GM23338 (cell line): ENCODE measurements at places on chromosomes 4 and X. TPM values are rescaled to one million over a fixed set of nuclear protein-coding genes. Genes with fewer than 3 reads are reported as not detected.
A peak's percentile ranks its signal among the peaks of the same experiment; 100 is the strongest.

Gene LDB2
- 80.1 and 89.1 TPM in 2 replicates for total RNA-seq

Gene SMIM10L2A
- 5.0 and 5.6 TPM in 2 replicates for total RNA-seq

Gene SMIM43
- total RNA-seq: 0.56 TPM in 1 of 2 replicates, not detected in the other

Gene HELT
- total RNA-seq: not detected in 2 replicates

Gene BST1
- 1.4 and 1.8 TPM in 2 replicates for total RNA-seq

Gene RAB39B
- total RNA-seq: 11.1 and 11.3 TPM in 2 replicates

Gene SLC25A14
- 8.3 and 12.3 TPM in 2 replicates for total RNA-seq

Gene GPR173
- total RNA-seq: 7.7 TPM in 2 replicates

Gene GALNTL6
- total RNA-seq: 0.38 TPM in 1 of 2 replicates, not detected in the other

Gene CCDC120
- 6.8 and 9.9 TPM in 2 replicates for total RNA-seq

Gene STPG2
- 0.17 TPM in 1 of 2 replicates, not detected in the other for total RNA-seq

Gene HPGDS
- not detected in 2 replicates for total RNA-seq

- no peak overlapping the region for H3K4me3 ChIP-seq
- no peaks in the 10 kb centered on the region for H3K36me3 ChIP-seq
- H3K27ac ChIP-seq: no peak overlapping the region
- no peaks in the 10 kb centered on the region for H3K4me1 ChIP-seq
- DNase-seq: no peak
These were observed 589.2 kb downstream of the SH3BGRL start for GRCh38 chrX:81791086-81791485.

DNA sequence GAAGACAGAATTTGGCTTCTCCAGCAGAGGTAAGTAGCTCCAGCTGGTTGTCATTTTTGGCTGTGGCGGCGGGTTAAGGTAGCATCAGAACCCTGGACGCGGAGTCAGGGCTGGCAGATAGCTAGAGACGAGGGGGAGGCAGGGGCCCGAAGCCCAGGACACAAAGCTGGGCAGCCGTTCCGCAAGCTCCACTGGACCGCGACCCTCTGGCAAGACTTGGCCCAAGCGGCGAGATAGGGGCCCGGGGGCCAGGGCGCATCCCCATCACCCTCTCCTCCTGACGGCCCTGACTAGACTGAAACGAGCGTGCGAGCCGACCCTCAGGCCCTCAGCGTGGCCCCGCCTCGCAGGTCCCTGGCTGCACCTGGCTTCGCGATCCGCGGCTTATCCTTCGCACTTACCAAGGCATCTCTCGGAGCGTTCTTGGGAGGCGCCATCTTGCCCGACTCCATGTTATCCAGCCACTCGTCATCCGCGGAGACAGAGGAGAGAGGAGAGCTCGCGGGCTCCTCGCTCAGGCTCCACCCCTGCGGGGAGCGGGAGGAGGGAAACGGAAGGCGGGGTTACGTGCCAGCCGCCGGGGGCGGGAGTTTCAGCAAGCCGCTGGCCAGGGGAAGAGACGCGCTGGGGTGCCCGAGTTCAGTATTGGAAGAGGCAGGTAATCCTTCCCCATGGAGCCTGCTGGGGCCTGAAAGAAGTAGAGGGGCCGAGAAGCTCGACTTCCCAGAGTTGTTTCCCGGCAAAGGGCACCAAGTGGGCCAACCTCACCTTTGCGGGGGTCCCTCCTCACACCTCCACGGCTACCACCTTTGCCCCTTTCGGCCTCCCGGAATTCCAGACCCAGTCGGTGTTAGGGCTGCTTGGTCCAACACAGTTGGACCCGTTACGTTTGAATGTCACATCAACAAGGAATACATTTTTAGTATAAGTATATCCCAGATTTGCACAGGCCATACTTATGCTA lies at the start of gene TAF9B:
Gene TAF9B, minus strand, starts transcription at position 491 of the 964 bp plus-strand sequence. Its CDS starts 39 bp downstream, at position 452.
- no peaks in the 10 kb centered on the region for H3K4me1 ChIP-seq
- H3K27me3 ChIP-seq: no peaks in the 10 kb centered on the region
- H3K4me3 ChIP-seq: peak within 1 kb of the TSS; percentile 68
- peak; percentile 84 for DNase-seq
- H3K27ac ChIP-seq: no peak within 1 kb of the TSS

DNA sequence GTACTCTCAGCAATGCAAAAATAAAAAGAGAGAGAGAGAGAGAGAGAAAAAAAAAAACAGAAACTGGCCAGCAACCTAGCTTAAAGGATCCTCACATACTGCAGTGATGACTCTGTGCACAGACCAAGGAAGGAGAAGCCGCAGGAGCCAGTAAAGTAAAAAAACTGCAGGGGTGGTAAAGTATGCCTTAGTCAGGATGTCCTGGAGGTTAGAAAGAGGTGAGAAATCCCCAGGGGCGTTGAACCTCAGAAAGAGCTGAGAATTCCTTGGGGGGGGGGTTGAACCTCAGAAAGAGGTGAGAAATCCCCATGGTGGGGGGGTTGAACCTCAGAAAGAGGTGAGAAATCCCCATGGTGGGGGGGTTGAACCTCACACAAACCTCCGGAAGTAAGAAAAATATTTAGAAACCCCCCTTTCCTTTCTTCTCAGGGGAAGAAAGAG lies 48.0 kb downstream of the MAGEA9 start:
- peak; percentile 61 for DNase-seq
- peak overlapping the region; percentile 47 for H3K4me3 ChIP-seq
- H3K36me3 ChIP-seq: no peaks in the 10 kb centered on the region
- no peaks in the 10 kb centered on the region for H3K27me3 ChIP-seq
- peak overlapping the region; percentile 99 for H3K27ac ChIP-seq
- peaks cover 42% of the 10 kb centered on the region for H3K4me1 ChIP-seq

- no peak overlapping the region for H3K27ac ChIP-seq
- H3K27me3 ChIP-seq: no peaks in the 10 kb centered on the region
- no peak for DNase-seq
- H3K4me1 ChIP-seq: no peaks in the 10 kb centered on the region
These were observed 337.3 kb upstream of the DIPK2B start for GRCh38 chrX:45537936-45538335.

GRCh38 chr4:166594326-166594946 lies 639.9 kb downstream of the SPOCK3 start:
- H3K4me3 ChIP-seq: no peak overlapping the region
- H3K27ac ChIP-seq: no peak overlapping the region
- no peaks in the 10 kb centered on the region for H3K4me1 ChIP-seq
- peak; percentile 85 for DNase-seq
- no peaks in the 10 kb centered on the region for H3K36me3 ChIP-seq

GRCh38 chr4:1556541-1557220 lies 127.4 kb downstream of the FAM53A start:
- no peak overlapping the region for H3K27ac ChIP-seq
- H3K4me3 ChIP-seq: no peak overlapping the region
- DNase-seq: peak; percentile 33
- H3K27me3 ChIP-seq: no peaks in the 10 kb centered on the region

- peaks cover 9% of the 10 kb centered on the region; the same call in 1 of the 2 replicates for H3K4me1 ChIP-seq
- H3K36me3 ChIP-seq: no peaks in the 10 kb centered on the region
- no peaks in the 10 kb centered on the region for H3K27me3 ChIP-seq
- peak; percentile 41 for DNase-seq
- no peak overlapping the region for H3K4me3 ChIP-seq
These were observed 26.9 kb upstream of the GJB1 start for GRCh38 chrX:71195964-71196649.

- no peak for DNase-seq
- H3K4me3 ChIP-seq: no peak overlapping the region
- H3K27me3 ChIP-seq: no peaks in the 10 kb centered on the region
- H3K27ac ChIP-seq: no peak overlapping the region
- H3K36me3 ChIP-seq: no peaks in the 10 kb centered on the region
These were observed 32.4 kb downstream of the PRMT9 start for GRCh38 chr4:147651563-147651962.

DNA sequence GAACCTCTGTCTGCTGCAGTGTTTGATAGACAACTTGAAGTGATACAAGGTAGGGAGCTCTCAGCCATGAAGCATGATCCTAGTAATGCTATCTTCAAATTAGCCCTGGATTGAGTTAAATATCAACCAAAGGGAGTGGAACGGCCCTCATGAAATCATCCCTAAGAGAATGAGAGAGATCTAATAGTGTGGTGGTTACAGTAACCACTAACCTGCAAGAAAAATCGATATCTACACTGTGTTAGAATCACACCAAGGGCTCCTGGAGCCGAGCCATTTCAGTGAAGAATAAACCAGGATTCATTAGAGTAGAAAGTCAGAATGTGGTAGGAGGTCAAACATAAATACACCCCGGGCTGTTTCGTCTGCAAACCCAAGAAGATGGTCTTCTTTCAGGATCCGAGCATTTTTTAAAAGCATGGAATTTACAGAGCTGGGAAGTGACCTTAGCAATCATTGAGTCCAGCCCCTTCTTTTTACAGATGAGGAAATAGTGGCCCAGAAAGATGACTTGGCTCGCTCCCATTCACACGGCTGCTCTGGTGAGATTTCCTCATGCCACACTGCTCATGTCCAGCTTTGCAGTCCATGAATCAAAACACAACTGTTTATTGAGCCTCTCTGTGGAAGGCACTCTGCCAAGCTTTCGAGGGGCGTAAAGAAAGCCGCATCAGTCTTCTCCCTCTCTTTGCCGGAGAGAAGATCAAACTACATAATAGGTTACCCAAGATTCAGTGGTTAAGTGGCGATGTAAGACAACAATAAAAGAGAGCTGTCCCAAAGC lies 5.5 kb upstream of the DCTD start:
- no peak overlapping the region for H3K4me3 ChIP-seq
- peaks cover 4% of the 10 kb centered on the region; the same call in 1 of the 2 replicates for H3K27me3 ChIP-seq
- no peak for DNase-seq

GRCh38 chrX:11758400-11759171 lies 549 bp downstream of the MSL3 start:
- H3K4me3 ChIP-seq: peak overlapping the region; percentile 75
- no peak overlapping the region for H3K27ac ChIP-seq
- H3K27me3 ChIP-seq: peaks cover 13% of the 10 kb centered on the region; the same call in 1 of the 2 replicates
- no peaks in the 10 kb centered on the region for H3K36me3 ChIP-seq
- H3K4me1 ChIP-seq: no peaks in the 10 kb centered on the region

GRCh38 chr4:150402871-150403272 lies 179.1 kb upstream of the MAB21L2 start:
- no peak overlapping the region for H3K4me3 ChIP-seq
- DNase-seq: peak; percentile 18
- no peaks in the 10 kb centered on the region for H3K27me3 ChIP-seq
- no peaks in the 10 kb centered on the region for H3K36me3 ChIP-seq
- no peak overlapping the region for H3K27ac ChIP-seq
- H3K4me1 ChIP-seq: no peaks in the 10 kb centered on the region

DNA sequence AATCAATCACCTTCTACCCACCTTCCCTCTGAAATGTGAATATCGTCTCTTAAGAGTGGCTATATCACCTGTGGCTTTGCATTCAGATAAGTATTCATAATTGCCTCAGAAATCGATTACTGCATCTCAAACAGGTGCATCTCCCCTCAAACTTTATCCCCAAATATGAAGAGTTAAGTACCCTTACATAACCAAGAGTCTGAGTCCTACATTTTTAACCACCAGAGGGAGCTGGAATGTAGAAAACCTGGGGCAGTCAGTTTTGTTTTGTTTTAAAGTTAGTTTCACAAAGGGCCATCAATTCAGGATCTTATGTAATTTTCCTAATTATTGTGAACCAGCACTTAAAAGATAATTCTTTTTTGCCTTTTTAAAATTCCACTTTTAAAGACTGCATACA lies 5.7 kb downstream of the TCEANC start:
- H3K4me1 ChIP-seq: peaks cover 13% of the 10 kb centered on the region; the same call in 1 of the 2 replicates
- no peaks in the 10 kb centered on the region for H3K36me3 ChIP-seq
- H3K27me3 ChIP-seq: no peaks in the 10 kb centered on the region
- no peak overlapping the region for H3K4me3 ChIP-seq
- DNase-seq: peak; percentile 65

DNA sequence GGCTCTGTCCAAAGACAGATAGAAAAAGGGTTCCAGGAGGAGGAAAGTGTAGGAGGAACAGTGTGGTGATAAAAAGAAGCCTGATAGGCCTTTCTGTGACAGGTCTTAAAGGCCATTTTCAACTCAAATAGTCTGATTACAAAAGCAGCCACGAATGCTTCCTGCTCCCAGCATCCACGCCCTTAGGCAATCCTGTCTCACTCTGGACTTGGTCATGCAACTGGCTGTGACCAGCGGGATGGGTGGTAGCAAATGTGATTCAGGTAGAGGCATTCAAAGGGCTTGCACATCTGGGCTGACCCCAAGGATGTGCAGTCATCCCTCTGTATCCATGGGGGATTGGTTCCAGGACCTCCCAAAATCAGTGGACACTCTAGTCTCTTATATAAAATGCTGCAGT lies 14.4 kb upstream of the SEPSECS start:
- H3K4me3 ChIP-seq: no peak overlapping the region
- H3K4me1 ChIP-seq: no peaks in the 10 kb centered on the region
- no peaks in the 10 kb centered on the region for H3K36me3 ChIP-seq
- DNase-seq: no peak
- no peaks in the 10 kb centered on the region for H3K27me3 ChIP-seq

- no peaks in the 10 kb centered on the region for H3K36me3 ChIP-seq
- H3K27me3 ChIP-seq: no peaks in the 10 kb centered on the region
- no peak overlapping the region for H3K27ac ChIP-seq
- H3K4me3 ChIP-seq: no peak overlapping the region
- no peaks in the 10 kb centered on the region for H3K4me1 ChIP-seq
These were observed 43.6 kb downstream of the UNC5C start for GRCh38 chr4:95505151-95505550.

GRCh38 chr4:105119356-105119755 lies 27.3 kb upstream of the TET2 start:
- DNase-seq: no peak
- H3K36me3 ChIP-seq: no peaks in the 10 kb centered on the region
- H3K27ac ChIP-seq: no peak overlapping the region

DNA sequence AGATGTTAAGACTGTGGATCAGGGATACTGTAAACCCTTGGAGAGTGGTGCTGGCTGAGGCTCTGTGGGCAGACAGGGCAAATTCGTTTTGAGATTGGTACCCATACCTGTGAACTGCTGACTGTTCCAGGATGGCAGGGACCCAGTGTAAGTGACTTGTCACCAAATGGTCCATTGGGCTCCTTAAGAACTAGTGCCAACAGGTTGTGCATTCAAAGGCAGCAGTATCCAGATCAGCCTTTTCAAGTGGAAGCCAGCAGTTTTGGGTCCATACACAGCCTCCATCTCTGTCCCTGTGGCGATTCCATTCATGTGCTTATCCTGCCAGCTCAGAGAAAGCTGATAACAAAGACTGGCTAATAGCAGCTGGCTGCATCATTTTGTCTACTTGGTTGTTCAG lies 84.0 kb upstream of the SCOC start:
- no peak for DNase-seq
- no peak overlapping the region for H3K4me3 ChIP-seq
- no peak overlapping the region for H3K27ac ChIP-seq
- no peaks in the 10 kb centered on the region for H3K36me3 ChIP-seq
- H3K27me3 ChIP-seq: no peaks in the 10 kb centered on the region

- no peaks in the 10 kb centered on the region for H3K27me3 ChIP-seq
- H3K27ac ChIP-seq: no peak overlapping the region
- no peaks in the 10 kb centered on the region for H3K36me3 ChIP-seq
These were observed 135.7 kb upstream of the MAP3K15 start for GRCh38 chrX:19650996-19651395.

GRCh38 chrX:37896511-37896890 lies 49.1 kb upstream of the DYNLT3 start:
- peaks cover 4% of the 10 kb centered on the region; the same call in 1 of the 2 replicates for H3K4me1 ChIP-seq
- DNase-seq: no peak
- no peaks in the 10 kb centered on the region for H3K27me3 ChIP-seq
- no peak overlapping the region for H3K27ac ChIP-seq
- H3K4me3 ChIP-seq: no peak overlapping the region
- H3K36me3 ChIP-seq: no peaks in the 10 kb centered on the region
